ENCODE measurements at places on chromosomes 2 and 18.
A peak's percentile ranks its signal among the peaks of the same experiment; 100 is the strongest.

DNA sequence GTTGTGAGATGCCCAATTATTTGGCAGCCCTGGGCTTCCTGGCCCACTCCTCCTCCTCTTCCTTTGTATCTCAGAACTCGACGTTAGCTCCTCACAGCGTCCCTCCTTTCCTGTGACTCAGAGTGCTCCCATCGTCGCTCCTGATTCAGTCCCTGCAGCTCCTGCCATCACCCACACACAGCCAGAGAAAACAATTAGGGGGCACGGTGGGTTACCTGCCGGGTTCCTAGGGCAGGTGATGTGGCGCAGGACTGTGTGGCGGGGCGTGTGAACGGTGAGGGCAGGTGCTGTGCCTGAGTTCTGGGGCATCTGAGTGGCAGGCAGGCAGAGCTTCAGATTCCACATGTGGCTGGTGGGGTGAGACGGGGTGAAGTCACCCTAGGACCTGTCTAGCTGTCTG lies 42.6 kb downstream of the GLI2 start:
- no peak for DNase-seq

DNA sequence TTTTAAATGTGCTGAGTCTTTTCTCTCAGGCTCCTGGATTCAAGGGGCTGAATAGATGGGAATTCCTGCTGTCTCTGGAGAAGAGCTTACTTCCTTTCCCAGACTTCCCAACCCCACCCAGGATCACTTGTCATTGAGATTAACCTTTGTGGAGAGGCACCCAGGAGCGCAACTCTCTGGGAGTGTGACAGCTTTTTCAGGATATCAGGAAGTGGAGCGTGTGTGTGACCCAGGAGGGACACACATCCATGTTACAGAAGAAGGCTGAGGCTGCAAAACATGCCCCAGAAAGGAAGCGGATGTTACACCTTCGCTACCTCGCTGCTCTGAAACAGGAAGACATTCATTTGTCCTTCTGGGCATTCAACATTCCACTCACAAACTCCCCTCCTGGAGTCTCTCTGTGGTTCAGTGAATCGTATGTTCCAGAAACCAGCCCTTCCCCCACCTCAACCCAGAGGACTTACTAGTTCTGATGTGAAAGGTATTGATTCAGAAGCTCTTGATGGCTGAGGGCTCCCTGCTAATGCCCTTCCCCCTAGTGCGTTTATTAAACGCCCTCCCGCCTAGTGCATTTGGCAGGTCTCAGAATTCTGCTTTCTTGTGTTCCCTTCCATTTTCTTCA lies 523.9 kb downstream of the TNS1 start:
- no peak for DNase-seq

- DNase-seq = no peak
These were observed 84.1 kb upstream of the RASGRP3 start for GRCh38 chr2:33392366-33392765.

DNA sequence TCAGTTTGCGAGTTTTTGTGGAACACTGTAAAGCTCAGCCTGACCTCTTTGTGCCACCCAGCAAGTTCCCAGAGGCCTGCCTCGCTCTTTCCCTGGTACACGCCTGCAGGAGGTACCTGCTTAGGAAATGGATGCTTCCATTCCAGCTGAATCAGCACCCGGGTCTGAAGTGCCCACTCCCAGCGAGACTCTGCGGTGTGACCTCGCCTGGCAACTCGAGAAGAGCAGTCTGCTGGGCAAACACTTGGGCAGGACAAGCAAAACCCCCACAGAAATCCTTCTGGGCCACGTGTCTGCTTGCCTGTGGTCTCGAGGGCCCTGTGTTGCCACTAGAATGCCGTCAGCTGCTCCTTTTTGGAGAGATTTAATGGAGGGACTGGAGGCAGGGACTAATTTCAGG lies 127.6 kb downstream of the MAPK4 start:
- no peak for DNase-seq

- DNase-seq = no peak
These were observed 23.1 kb upstream of the FAHD2A start for GRCh38 chr2:95379371-95379831.

- no peak for DNase-seq
These were observed 39.1 kb upstream of the ODC1 start for GRCh38 chr2:10487081-10487740.

- peak; percentile 35 for DNase-seq
These were observed 411.6 kb upstream of the TCF4 start for GRCh38 chr18:55999641-56000040.

GRCh38 chr2:172513935-172514586 lies 41.8 kb upstream of the PDK1 start:
- DNase-seq = no peak

DNA sequence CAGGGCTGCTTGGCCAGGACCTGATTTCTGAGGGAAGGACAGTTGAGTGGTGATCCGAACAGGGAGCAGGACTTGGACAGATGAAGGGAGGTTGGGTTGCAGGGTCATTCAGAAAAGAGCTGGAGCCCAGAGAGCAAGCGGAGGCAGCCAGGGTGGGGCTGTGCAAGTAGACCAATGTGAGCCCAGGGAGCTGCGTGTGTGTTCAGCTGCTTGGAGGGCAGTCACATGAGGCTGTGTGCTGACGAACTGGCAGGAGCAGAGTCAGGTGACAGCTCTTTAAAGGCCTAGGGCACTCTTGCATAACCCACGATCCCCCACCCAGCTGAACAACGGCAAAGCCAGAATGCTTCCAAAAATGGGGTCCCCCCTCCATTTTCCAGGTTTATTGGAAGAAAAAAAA lies 4.6 kb upstream of the MLPH start:
- peak; percentile 68 for DNase-seq

- no peak for DNase-seq
These were observed 77.7 kb upstream of the CSRNP3 start for GRCh38 chr2:165391791-165392190.

DNA sequence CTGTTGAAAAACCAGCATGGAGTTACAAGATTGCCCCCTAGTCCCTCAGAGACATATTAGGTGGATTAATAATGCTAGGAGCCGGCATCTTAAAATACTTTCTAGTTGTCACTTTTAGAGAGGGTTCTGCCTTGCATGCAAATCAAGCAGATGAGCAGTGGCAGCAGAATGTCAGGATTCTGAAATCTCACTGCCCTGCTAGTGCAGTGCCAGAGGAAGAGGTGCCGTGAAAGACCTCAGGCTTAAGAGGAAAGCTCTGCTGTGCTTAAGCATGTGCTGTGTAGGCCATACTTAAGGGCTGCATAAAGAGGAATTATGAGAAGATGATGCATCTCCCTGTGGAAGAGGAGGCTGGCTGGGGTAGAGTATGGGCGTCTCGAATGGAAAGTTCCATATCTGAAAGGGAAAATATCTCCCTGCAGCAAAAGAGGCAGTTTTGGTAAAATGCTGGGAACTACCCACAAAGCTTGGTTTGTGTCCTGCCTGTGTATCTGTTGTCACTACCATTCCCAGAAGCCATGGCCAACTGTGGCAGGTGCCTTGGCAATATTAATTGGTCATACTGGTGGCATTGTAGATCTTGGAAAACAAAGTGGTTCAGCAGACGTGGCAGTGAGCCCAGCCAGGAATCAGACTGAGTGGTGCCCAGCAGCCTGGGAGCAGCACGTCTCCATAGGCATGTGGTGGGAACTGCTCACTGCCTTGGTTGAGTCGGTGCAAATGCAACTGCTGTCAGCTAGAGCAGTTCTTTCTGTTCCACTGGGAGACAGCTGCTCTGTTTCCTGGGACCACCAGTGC lies 131.9 kb downstream of the EVA1A start:
- no peak for DNase-seq

Data from AG08395 (cell line).